Mesendoderm (in vitro differentiated cells): ENCODE measurements at places on chromosomes 4 and X.

- DNase-seq, result no peak
These were observed 1.3 kb upstream of the CXorf65 start for GRCh38 chrX:71107762-71108360.

GRCh38 chr4:20354120-20354519, 102.4 kb downstream of the SLIT2 start:
- DNase-seq, result peak; percentile 74

GRCh38 chr4:15930314-15930713, 8.2 kb downstream of the FGFBP1 start:
- no peak for DNase-seq

DNA sequence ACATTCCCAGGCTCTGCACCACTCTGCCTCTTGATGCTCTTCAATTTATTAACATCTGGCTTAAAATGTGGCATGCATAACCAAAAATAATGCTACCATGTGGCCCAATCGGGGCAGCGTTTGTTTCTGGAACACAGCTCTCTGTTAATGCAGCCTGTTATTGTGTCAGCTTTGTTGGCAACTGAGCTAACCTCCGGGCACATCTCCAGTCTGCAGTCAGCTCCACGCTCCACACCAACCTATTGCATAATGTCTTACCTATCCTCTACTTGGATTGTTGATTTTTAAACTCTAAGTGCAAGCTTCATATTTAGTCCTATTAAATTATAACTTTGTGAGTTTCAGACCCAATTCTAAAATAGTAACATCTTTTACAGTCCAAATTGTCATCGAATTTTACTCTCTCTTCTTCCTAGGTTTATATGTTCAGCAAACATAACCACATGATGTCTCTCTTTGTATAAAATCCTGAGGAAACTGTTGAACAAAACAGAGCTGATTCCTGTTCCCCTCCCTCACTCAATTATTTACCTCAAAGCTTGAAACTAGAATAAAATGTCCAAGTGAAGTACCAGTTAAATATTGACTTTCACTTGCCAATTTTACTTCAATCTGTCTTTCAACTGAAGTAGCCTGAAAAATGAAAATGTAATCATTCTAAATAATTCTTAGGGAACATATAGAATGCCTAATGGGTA, 92.2 kb upstream of the RAPGEF2 start:
- no peak for DNase-seq

DNA sequence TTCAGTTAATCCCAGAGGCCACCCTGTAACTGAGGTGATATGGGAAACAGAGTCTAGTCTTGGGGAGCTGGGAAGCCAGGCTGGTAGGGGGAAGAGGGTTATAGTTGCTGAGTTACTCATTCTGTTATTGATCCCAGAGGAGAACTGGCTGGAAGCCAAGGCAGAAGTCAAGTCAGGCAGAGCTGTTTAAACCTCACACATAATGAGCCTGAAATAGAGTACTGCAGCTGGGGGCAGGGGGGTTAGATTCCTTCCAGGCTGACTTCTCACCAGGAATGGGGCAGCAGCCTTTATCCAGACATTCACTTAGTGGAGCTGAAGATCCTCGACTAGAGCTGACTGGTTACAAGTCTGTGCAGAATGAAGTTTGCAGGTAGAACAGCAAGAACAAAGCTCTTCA, 144.9 kb downstream of the C4orf33 start:
- no peak for DNase-seq

GRCh38 chr4:67019686-67020437, 525.4 kb downstream of the CENPC start:
- DNase-seq, result peak; percentile 38

DNA sequence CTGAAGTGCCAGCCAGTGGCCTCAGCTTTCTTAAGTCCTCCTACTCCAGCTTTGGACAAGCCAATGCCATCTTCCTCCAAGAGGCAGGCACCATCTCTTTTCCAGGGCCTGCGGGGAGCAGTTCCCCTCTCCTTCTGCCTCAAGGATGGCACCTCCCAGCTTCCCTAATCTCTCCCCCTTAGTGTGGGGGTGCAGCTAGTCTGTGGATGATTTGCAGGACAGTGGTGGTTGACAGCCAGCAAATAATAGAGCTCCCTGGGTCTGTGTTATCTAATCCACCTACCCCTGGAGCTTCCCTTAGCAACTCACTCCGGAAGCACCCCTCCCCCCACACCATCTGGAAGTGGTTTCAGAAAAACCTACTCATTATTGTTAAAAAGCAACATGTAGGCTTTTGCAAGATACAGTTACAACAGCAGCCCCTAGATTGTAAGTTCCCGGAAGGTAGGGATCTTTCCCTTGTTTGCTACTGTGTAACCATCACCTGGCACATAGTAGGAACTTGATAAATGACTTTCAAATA, 247.1 kb downstream of the BCOR start:
- DNase-seq, result peak; percentile 82
